ENCODE measurements at places on chromosomes 7 and 10.

GRCh38 chr10:22667093-22667480, 47.3 kb downstream of the PIP4K2A start:
- no peak for DNase-seq

DNA sequence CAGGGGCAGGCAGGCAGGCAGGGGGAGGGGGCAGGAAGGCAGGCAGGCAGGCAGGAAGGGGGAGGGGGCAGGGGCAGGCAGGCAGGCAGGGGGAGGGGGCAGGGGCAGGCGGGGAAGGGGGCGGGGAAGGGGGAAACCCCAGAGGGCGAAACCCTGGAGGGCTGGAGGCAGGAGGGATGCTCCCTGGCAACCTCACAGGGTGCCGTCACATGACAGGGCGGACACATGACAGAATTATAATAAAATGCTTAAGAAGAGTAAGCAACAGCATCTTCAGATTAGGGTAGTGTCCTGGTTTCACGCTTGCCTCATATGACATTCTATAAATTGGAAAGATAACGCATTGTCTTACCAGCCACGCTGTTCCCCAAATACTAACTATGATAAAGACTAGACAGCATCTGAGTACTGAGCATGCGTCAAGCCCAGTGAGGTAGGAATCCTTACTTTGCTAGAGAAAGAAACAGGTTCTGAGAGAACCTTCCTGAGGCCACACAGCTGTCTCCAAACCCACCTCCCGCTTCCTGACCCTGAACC, 131.6 kb downstream of the DIP2C start:
- peak; percentile 60 for DNase-seq

DNA sequence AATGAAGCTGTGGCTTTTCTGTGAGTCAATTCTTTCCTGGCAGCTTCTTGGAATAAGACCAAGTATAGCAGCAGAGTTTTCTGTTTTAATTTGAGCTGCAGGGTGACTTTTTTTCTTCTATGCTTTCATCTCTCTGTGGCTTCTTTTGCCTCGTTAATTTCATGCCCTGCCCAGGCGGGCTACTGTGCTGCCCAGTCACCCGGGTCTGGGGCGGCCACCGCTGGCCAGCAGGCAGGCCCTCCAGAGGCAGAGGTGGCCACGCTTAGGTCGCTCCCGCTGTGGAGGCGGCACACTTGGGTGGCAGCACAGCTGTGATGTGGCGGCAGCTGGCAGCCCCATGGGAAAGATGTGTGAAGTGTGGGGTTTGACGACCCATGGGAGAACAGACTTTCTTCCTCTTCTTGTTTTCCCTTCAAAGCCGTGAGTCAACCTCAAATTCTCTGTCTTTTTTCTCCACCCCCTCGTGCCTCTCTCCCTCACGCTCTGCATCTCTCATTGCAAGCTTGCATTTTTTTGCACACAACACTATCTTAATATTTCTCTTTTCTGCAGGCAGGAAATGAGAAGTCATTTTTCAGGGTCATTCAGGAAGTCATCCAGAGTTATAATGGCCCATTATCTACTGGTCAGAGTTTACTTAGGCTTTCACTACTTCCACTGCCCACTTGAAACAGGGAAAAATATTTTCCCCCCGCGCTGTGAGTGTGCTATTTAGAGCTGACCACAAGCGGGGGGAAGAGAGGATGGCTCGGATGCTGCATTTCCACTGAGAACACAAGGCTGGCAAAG, 67.8 kb downstream of the EGFR start:
- peak; percentile 24 for DNase-seq

GRCh38 chr7:39386718-39387117, 179.5 kb upstream of the YAE1 start:
- DNase-seq, result no peak

DNA sequence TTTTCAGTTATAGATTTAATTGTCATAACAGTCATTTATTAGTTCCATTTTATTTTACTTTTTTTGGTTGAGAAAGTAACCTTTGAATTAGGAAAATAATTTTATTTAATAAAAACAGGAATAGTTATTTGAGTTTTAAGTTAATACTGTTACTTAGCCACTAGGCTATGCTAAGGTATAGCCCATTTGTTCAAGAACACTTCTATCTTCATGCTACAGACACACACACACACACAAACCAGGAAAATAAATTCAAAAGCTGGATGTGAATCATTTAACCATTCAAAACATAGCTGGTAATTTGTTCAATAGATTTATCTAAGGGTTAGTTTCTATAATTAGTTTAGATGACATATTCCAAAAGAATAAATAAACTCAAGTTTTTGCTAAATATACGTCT, 148.4 kb downstream of the RNF133 start:
- DNase-seq, result no peak

DNA sequence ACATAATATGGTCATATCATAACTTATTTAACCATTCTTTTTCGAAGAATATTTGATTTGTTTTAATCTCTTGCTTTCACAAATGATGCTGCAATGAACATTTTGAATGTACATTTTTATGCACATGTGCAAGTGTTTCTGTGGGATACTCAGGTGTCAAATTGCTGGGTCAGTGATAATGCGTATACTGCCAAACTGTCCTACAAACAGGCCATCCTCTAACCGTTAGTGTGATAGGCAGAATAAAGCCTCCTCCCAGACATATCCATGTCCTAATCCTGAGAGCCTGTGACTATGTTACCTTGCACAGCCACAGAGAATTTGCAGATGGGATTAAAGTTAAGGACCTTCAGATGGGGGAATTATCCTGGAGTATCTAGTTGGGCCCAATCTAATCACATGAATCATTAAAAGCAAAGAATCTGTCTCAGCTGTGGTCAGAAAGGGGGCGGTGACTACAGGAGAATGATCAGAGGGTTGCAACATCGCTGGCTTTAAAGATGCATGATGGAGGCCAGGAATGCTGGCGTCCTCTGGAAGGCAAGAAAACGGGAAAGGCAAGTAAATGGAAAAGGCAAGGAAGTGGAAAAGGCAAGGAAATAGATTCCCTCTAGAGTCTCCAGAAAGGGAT, 46.7 kb downstream of the FZD1 start:
- no peak for DNase-seq

GRCh38 chr10:127935071-127935561, 28.2 kb downstream of the PTPRE start:
- DNase-seq, result no peak

DNA sequence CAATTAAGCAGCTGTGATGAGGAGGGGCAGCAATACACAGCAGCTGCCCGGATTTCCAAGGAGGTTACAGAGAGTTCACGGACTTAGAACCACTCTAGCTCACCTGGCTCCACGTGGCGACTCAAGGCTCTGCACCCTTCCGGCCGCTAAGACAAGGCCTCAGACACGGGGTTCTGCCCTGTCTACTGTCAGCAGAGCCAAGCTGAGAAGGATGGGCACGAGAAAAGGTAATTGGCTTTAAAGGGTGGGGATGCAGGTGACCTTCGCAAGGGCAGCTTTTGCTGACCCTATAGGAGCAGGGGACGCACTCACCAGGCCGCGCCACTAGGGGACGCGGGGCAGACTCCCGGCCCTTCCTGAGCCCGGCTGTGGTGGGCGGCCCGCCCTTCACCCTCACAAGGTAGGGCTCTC, 152.4 kb downstream of the KIF20B start:
- DNase-seq, result no peak

GRCh38 chr7:20172736-20173334, 44.3 kb downstream of the MACC1 start:
- DNase-seq, result peak; percentile 28

- DNase-seq, result no peak
These were observed 187.6 kb upstream of the KLF14 start for GRCh38 chr7:130921391-130922180.

GRCh38 chr7:157528785-157529341, 192.1 kb downstream of the DNAJB6 start:
- DNase-seq, result peak; percentile 7

DNA sequence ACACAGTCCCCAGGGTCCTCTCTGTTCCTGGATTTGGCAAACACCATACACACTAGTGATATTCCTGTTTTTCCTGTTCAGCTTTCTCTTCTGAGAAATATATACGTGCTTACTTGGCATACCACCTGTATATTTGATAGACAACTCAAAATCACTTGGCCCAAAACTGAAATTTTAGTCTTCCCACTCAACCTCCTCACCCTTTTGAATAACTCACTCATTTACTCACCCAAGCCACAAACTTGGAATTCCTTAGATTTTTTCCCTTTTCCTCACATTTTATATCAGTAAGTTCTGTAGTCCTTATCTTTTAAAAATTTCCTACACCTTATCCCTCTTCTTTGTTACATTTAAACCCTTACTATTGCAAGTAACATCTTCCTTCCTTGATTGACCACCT, 143.4 kb downstream of the PPP1R3A start:
- no peak for DNase-seq

GRCh38 chr7:17942231-17942630, 1.9 kb upstream of the SNX13 start:
- no peak for DNase-seq

- peak; percentile 16 for DNase-seq
These were observed at the start of gene FAM13C for GRCh38 chr10:59362144-59362958. TSS of gene FAM13C (minus strand) at chr10:59362549. CDS start at chr10:59362460, 89 bp downstream.

DNA sequence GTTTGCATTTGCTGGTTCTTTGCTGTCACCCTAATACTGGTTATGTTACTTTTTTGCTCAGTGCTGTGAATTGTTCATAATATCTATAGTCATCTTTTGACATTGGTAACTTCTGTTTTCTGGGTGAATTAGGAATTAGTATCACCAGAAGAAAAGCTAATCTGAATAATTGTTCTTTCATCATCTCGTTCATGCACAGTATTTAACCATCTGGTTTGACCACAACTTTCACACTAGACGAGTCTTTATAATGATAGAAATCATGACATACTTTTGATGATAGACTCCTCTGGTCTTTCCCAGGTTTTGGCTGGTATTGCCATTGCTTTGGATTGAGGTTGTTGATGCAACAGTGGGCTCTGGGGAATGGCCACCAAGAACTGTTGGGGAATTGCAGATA, 25.1 kb downstream of the SGPL1 start:
- DNase-seq, result no peak

GRCh38 chr7:38628630-38629385, 2.4 kb downstream of the AMPH start:
- DNase-seq, result no peak

- no peak for DNase-seq
These were observed 1.7 kb upstream of the VGF start for GRCh38 chr7:101166909-101167644.

GRCh38 chr10:86391986-86392722, 25.6 kb upstream of the GRID1 start:
- no peak for DNase-seq

- no peak for DNase-seq
These were observed 24.2 kb downstream of the PIP4K2A start for GRCh38 chr10:22690158-22690557.

- DNase-seq, result no peak
These were observed 27.7 kb downstream of the ADAM22 start for GRCh38 chr7:87961754-87962153.

DNA sequence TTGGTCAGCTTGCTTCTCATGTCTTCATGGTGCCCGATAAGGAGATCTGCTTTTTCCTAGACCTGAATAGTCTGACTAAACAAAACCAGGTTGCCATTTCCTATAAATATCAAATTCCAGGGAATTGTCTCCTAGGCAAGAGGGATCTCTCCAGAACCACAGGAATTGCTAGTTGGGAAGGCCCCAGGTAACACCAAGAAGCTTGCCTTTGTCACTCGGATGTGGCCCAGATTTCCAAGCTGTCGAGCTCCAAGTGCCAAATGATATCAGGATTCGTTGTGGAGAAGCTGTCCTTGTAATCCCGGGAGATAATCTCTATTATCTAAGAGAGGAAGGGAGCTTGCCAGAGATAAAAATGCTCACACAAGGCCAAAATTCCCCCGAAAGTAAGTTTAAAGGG, 1288.5 kb upstream of the AUTS2 start:
- no peak for DNase-seq

DNA sequence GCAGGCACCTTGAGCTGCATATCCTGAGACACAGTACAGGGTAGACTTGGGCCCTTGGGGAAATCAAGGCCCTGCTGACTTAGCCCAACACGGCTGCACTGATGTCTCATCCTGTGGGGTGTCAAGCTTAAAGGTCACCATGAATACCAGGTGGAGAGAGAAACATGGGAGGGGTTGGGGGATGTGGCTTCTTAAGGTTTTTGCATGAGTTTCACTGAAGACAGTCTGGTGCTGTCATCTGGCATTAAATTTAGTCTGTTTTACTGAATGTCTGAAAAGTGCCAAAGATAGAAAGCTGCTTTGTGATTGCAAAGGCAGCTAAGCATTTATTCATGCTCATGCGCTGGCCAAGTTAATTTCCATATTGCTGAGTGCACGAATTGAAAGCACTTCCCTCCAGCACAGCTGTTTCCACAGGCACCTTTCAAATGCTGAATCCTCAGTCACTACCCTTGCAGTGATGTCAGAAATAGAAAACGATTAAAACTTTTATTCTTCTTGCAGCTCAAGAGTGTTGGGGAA, 102.1 kb downstream of the OSBPL3 start:
- DNase-seq, result peak; percentile 46

DNA sequence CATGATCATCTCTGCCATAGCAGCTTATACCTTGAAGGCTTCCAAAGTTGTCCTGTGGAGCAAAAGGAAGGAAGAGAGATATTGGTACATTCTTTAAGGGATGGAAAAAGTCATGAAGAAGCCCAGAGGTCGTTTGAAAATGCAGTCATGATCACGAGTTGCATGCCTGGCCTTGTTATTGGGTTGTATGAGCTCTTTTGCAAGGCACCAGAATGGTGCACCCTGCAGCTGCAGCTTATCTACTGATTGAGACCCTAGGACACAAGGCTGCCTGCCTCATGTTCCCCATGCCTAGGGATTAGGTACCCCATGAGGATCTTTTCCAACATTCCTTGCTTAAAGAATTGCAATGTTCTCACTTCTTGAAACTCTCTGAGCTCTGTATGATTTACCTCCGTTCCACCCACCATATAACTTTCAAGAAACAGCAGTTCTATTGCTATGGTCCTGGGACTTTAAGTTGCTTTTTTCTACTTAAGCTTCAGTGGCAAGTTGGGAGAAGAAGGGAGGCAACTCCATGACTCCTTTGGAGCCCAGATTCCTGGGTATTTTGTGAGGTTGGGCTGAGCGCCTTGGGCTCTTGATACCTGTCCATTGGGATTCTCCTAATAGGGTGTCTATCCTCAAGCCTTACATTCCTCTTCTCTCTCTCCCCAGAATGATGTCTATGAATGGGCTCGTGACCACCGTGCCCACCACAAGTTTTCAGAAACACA, 6.9 kb downstream of the SCD start:
- no peak for DNase-seq

DNA sequence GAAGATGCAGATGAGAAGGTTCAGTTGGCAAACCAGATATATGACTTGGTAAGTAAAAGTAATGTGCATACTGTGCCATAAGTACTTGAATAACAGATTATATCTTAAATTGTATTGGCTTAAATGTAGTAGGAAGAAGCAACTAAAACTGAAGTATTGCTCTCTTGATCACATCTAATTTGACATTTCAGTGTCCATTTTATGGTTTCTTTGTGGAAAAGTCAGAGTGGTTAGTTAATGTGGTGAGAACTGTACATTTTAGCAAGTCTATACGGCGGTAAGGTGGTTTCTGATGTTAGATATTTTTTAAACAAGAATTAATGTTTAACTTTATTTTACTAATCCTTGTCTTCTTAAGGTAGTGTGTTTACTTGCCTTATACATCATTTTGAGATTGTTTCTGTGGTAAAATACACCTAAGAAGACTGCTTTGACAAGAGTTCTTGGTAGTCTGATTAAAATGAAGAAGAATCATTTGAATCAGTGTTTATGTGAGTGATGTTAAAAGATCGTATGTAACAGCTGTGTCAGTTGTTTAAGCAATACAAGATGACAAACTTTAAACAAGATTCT, 5.1 kb downstream of the ING3 start:
- DNase-seq, result no peak
